Adrenal gland (tissue), 19 donors: ENCODE measurements at places on chromosomes 2 and 18.

DNA sequence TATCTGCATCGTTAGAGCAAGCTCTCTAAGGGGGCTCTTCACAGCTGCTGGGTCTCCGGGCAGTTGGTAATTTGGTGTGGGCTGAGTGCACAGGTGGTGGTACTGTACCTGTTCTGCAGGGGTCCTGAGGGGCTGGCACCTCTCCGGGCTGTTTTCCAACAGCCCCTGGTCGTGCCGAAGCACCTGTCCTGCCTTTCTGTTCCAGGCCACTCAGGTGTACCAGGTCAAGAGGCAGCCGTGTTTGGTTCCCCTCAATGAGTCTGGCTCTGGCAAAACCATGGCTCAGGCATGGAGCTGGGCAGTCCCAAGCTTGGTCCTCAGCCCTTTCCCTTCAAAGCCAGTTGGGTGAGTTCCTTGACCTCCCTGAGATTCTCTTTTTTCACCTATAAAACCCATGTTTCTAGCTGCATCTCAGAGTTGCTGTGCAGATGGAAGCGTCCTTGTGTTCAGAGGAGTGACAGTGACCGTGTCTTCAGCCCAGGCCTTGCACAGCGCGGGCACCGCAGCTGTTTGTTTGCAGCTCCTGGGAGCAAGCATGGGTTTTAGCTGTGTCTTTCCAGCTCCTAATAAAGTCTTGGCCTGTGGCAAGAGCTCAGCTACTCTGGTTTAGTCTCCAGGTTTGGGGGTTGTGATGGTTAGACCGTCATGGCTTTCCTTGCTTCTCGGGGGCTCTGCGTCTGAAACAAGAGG lies 110.9 kb downstream of the GLI2 start:
- no peaks in the 10 kb centered on the region for H3K27me3 ChIP-seq
- H3K4me1 ChIP-seq: peaks cover 5% of the 10 kb centered on the region
- H3K36me3 ChIP-seq: no peaks in the 10 kb centered on the region
- H3K4me3 ChIP-seq: no peak overlapping the region
- H3K27ac ChIP-seq: peak overlapping the region; percentile 22

GRCh38 chr2:235348329-235348728 lies 145.5 kb upstream of the AGAP1 start:
- H3K27ac ChIP-seq: no peak overlapping the region
- no peak overlapping the region for H3K4me3 ChIP-seq
- peaks cover 6% of the 10 kb centered on the region for H3K4me1 ChIP-seq
- no peak for DNase-seq
- H3K27me3 ChIP-seq: no peaks in the 10 kb centered on the region

- H3K27me3 ChIP-seq: no peaks in the 10 kb centered on the region
- H3K4me3 ChIP-seq: no peak overlapping the region
- no peaks in the 10 kb centered on the region for H3K4me1 ChIP-seq
- H3K36me3 ChIP-seq: no peaks in the 10 kb centered on the region
- H3K27ac ChIP-seq: no peak overlapping the region
- no peak for DNase-seq
These were observed 57.6 kb upstream of the RNF152 start for GRCh38 chr18:61950371-61950770.

DNA sequence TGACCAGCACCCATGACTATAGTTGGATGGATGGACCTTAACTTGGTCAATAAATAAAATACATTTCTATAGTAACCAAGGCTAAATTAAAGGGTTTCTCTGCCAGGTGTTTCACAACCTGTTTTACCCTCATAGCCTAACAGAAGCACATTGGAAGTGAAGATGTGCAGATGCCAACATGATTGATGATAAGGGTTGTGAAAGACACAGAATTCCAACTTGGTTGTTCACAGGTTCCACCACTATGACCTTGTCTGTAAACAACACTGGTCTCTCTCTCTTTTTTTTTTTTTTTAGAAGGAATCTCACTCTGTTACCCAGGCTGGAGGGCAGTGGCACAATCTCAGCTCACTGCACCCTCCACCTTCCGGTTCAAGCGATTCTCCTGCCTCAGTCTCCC lies 37.5 kb upstream of the PTH2R start:
- no peaks in the 10 kb centered on the region for H3K36me3 ChIP-seq
- no peaks in the 10 kb centered on the region for H3K27me3 ChIP-seq
- no peak for DNase-seq

DNA sequence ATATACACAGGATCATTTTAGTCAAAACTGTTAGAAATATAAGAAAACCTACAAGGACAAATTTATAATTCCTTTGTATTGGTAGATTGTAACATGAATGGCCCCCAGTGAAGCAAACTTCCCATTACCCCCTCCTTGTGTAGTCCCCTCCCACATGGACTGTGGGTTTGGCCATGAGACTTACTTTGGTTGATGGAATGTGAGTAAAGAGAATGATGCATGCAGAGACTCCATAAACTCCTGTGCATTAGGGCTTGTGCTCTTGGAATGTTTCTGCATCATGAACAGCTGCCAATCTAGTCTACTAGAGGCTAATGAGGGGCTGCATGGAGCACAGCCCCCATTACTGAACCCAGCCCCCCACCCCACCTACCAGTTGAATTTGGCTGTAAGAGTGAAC lies 8.3 kb upstream of the TGFA start:
- no peak overlapping the region for H3K27ac ChIP-seq
- H3K4me3 ChIP-seq: no peak overlapping the region
- H3K4me1 ChIP-seq: no peaks in the 10 kb centered on the region
- H3K36me3 ChIP-seq: no peaks in the 10 kb centered on the region
- no peak for DNase-seq
- H3K27me3 ChIP-seq: peaks cover 6% of the 10 kb centered on the region

- no peaks in the 10 kb centered on the region for H3K27me3 ChIP-seq
- no peak for DNase-seq
These were observed 4.2 kb upstream of the NOSTRIN start for GRCh38 chr2:168798076-168798887.

DNA sequence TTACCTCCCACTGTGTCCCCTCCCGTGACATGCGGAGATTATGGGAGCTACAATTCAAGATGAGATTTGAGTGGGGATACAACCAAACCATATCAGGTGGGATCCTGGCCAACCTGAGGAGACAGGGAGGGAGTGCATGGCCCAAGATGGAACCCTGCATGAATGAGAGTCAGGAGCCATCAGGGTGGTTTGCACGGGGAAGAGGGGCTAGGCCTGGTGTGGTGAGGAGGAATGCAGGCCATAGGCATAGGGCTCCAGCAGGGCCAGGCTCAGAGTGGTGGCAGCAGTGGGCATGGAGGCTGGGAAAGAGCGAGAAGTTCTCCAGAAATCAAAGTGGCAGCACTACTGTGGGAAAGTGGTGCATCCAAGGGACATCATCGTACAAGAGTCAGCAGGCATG lies 74.0 kb upstream of the BCL2L11 start:
- H3K4me3 ChIP-seq: no peak overlapping the region
- no peaks in the 10 kb centered on the region for H3K36me3 ChIP-seq
- no peak overlapping the region for H3K27ac ChIP-seq
- DNase-seq: no peak

- no peaks in the 10 kb centered on the region for H3K36me3 ChIP-seq
- no peak for DNase-seq
- H3K27me3 ChIP-seq: no peaks in the 10 kb centered on the region
- H3K27ac ChIP-seq: no peak overlapping the region
- H3K4me1 ChIP-seq: no peaks in the 10 kb centered on the region
These were observed 8.7 kb downstream of the TMEM182 start for GRCh38 chr2:102770506-102770905.

DNA sequence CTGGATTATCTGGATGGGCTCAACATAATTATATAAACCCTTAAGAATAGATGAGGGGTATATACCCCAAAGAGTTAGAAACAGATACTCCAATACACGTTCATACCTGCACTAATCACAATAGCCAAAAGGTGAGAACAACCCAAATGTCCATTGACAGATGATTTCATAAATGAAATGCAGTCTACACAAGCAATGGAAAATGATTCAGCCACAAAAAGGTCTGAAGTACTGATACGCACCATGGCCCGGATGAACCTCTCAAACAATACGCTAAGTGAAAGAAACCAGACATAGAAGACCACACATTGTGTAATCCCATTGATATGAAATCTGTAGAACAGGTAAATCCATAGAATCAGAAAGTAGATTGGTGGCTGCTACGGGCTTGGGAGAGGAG lies 316.8 kb downstream of the LPIN1 start:
- H3K4me3 ChIP-seq: no peak overlapping the region
- H3K27me3 ChIP-seq: no peaks in the 10 kb centered on the region
- no peaks in the 10 kb centered on the region for H3K36me3 ChIP-seq
- no peaks in the 10 kb centered on the region for H3K4me1 ChIP-seq
- no peak overlapping the region for H3K27ac ChIP-seq

- no peak overlapping the region for H3K4me3 ChIP-seq
- no peak for DNase-seq
- no peaks in the 10 kb centered on the region for H3K27me3 ChIP-seq
- H3K27ac ChIP-seq: no peak overlapping the region
- H3K36me3 ChIP-seq: no peaks in the 10 kb centered on the region
These were observed 6.8 kb upstream of the NR4A2 start for GRCh38 chr2:156339110-156339847.

- peaks cover 28% of the 10 kb centered on the region for H3K4me1 ChIP-seq
- H3K4me3 ChIP-seq: no peak overlapping the region
- DNase-seq: no peak
- H3K36me3 ChIP-seq: no peaks in the 10 kb centered on the region
These were observed 35.3 kb downstream of the GALNT1 start for GRCh38 chr18:35616664-35617423.

DNA sequence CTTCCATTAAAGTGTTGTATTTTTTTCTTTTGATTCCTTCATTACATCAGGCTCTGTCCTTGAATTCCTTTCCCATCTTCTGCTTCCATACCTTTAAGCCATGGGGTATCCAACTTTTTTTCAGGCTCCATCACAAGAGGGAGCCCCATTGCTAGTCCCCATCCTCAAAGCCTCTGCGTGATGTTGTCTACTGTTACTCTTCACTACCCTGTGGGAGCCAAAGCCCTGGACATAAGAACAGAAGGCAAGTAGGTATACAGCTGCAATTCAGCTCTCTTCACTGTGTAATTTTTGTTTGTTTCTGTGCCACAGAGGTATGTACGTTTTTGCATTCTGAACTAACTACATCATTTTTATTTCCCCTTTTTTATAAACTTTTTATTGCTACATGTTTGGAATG lies 36.6 kb upstream of the CCNYL1 start:
- H3K36me3 ChIP-seq: no peaks in the 10 kb centered on the region
- H3K4me1 ChIP-seq: peaks cover 14% of the 10 kb centered on the region
- H3K27me3 ChIP-seq: no peaks in the 10 kb centered on the region
- no peak for DNase-seq

GRCh38 chr2:23622966-23623675 lies 238.1 kb downstream of the KLHL29 start:
- no peak overlapping the region for H3K27ac ChIP-seq
- no peaks in the 10 kb centered on the region for H3K4me1 ChIP-seq
- DNase-seq: no peak
- no peak overlapping the region for H3K4me3 ChIP-seq
- H3K27me3 ChIP-seq: no peaks in the 10 kb centered on the region

DNA sequence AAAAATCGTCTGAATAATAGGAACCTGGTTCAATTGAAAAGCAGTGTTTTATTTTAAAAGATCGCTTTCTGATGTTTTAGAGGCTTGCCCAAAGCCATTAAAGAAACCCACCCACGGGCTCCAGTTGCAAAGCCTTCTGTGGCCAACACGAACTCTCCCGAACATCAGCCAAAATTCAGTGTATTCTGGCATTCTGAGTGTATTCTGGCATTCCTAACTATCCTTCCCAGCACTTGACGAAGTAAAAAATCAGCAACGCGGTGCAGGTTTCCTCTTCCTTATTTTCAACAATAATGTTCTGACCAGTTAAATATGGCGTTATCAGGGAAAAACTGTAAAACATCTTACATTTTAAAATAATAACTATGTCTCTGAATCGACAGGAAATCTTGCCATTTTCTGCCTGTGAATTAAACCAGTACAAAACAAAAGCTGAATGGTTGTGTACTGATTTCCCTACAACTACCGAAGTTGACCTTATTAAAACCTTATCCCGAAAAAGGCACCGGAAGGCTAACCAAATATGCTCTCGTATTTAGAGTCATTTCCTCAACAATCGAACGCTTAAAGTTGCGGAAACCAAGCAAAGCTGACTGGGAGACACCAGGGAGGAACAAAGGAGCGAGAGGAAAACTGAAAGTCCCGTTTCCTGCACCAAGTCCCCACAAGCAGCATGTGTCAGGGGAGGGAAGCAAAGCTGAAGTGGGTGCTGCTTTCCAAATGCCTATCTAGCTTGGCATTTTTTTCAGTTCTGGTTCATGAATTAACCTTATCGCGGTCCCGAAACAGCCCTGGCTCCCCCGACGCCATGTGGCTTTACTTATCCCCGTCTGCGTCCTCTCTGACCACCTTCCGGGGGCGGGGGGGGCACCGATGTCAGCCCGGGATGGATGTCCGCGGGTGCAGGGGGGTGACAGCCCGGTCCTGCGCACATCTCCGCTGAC lies 44.3 kb downstream of the ZNF516 start:
- H3K4me1 ChIP-seq: peaks cover 48% of the 10 kb centered on the region
- no peaks in the 10 kb centered on the region for H3K36me3 ChIP-seq
- peak overlapping the region; percentile 61 for H3K27ac ChIP-seq
- H3K27me3 ChIP-seq: no peaks in the 10 kb centered on the region
- peak; percentile 75 for DNase-seq
- H3K4me3 ChIP-seq: peak overlapping the region; percentile 38

GRCh38 chr2:241095594-241096290 lies 6.3 kb downstream of the MTERF4 start:
- H3K4me3 ChIP-seq: no peak overlapping the region
- peaks cover 77% of the 10 kb centered on the region for H3K36me3 ChIP-seq
- H3K4me1 ChIP-seq: peaks cover 7% of the 10 kb centered on the region
- H3K27me3 ChIP-seq: no peaks in the 10 kb centered on the region

- H3K27ac ChIP-seq: no peak overlapping the region
- DNase-seq: peak; percentile 31
- no peaks in the 10 kb centered on the region for H3K36me3 ChIP-seq
- H3K4me1 ChIP-seq: no peaks in the 10 kb centered on the region
These were observed 47.3 kb upstream of the SNTG2 start for GRCh38 chr2:903223-903900.

- H3K4me1 ChIP-seq: no peaks in the 10 kb centered on the region
- H3K27ac ChIP-seq: no peak overlapping the region
- H3K36me3 ChIP-seq: no peaks in the 10 kb centered on the region
- H3K4me3 ChIP-seq: no peak overlapping the region
- DNase-seq: no peak
These were observed 423.6 kb upstream of the TNP1 start for GRCh38 chr2:217283460-217283859.

DNA sequence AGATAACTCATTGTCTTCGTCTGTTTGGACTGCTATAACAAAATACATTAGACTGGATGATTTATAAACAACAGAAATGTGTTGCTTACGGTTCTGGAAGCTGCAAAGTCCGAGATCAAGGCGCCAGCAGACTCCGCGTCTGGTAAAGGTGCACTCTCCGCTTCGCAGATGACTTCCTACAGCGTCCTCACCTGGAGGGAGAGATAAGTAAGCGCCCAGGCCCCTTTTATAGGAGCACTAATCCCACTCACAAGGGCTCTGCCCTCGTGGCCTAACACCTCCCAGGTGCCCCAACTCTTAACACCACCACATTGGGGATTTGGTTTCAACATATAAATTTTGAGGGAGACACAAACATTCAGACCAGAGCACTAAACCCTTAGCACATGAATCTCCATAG lies 51.3 kb downstream of the SERTAD2 start:
- no peaks in the 10 kb centered on the region for H3K36me3 ChIP-seq
- H3K27me3 ChIP-seq: no peaks in the 10 kb centered on the region
- H3K4me1 ChIP-seq: peaks cover 9% of the 10 kb centered on the region
- H3K4me3 ChIP-seq: no peak overlapping the region
- no peak overlapping the region for H3K27ac ChIP-seq
- DNase-seq: no peak

GRCh38 chr2:61853847-61854563 lies at the start of gene FAM161A:
Gene FAM161A, minus strand, starts transcription at chr2:61854060. Its CDS starts 19 bp downstream, at chr2:61854041.
- peak within 1 kb of the TSS; percentile 38 for H3K4me3 ChIP-seq
- no peaks in the 10 kb centered on the region for H3K27me3 ChIP-seq
- peak within 1 kb of the TSS; percentile 71 for H3K27ac ChIP-seq
- H3K36me3 ChIP-seq: no peaks in the 10 kb centered on the region
- H3K4me1 ChIP-seq: no peaks in the 10 kb centered on the region
